ENCODE measurements at places on chromosomes 12 and 14.

DNA sequence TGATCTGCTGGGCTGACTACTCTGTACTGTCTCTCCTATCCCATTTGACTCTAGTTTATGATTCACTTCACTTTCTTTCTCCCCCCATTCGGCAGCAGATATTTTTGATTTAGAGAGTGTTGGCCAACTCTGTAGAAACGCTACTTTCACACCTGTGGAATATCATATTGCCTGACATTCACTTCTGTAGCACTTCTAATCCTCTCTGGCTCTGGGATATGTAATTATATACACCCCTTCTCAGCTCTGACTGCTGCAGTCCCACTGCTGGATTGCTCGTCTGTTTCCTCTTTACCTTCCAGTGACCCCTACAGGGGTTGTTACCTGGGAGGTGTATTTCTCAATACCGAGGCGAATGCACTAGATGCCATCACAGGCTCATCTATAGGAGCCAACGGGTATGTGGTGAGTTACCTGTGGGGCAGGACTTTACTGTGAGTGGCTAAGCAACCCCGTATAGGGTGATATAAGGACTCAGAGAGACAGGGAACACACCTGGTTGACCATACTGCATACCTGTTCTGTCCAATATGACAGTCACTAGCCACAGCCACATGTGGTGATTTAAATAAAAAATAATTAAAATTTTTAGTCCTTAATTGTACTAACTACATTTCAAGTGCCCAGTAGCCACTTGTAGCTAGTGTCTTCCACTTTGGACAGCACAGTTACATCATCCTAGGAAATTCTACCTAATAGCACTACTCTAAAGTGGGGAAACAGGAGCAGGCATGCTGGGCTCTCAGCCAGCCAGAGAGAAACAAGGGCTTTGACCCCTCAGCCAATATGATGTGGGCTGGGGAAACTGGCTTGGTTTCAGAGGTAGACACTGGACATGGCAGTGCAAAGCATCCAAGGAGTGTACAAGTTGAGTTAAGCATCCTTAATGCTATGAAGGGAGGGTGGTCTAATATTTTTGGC is 95.0 kb downstream of the C12orf75 start:
- DNase-seq, result no peak

DNA sequence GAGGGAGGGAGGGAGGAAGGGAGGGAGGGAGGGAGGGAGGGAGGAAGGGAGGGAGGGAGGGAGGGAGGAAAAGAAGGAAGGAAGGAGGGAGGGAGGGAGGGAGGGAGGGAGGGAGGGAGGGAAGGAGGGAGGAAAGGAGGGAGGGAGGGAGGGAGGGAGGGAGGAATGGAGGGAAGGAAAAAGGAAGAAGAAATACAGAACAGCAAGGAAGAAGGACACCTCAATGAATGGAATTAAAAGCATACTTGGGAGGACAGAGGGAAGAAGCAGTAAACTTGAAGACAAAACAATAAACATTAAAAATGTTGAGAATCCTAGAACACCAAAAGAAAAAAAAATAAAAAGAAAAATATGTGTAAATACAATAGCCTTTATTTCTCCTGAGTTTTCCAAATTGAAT is 6.2 kb downstream of the OR4Q2 start:
- no peak for DNase-seq

GRCh38 chr12:103198499-103198898 is 241.0 kb downstream of the ASCL1 start:
- no peak for DNase-seq

- no peak for DNase-seq
Measured at GRCh38 chr14:36067428-36068187, 108.9 kb downstream of the PTCSC3 start.

GRCh38 chr12:111434680-111435338 is 29.1 kb downstream of the SH2B3 start:
- no peak for DNase-seq

- DNase-seq, result no peak
Measured at GRCh38 chr12:10210225-10210624, 2.5 kb upstream of the GABARAPL1 start.

DNA sequence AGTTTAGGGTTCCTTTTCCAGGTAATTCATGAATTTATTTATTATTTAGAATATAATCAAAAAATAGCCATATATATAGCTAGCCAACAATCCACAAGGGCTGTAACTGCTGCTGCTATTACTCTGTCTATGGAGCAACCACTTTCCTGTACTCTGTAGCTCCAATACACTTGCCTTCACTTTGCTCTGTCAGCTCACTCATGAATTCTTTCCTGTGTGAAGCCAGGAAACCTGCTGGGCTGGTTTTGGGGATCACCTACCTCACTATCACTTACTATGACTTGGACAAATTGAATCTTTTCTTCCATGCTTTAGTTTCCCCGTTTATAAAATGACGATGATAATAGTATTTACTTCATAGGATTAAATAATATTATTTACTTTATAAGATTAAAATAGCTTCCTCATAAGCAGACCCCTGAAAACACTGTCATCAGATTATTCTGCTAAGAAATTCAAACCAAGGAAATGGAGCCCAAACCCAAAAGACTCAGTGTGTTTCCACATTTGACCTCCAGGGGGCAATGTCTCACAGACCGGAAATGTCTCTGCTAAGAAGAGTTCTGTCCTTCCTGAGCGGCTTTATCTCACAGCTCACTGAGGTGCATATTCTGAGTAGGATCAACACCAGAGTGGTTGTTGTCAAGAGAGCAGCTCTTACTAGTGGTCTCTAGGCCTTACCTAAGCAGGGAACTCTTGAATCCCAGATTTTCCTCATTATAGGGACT is 457.1 kb downstream of the DAD1 start:
- no peak for DNase-seq

GRCh38 chr14:72738161-72738611 is 155.7 kb downstream of the DPF3 start:
- DNase-seq, result no peak

- no peak for DNase-seq
Measured at GRCh38 chr14:50521912-50522341, 10.4 kb downstream of the MAP4K5 start.

GRCh38 chr12:113800201-113800600 is 165.9 kb downstream of the RBM19 start:
- no peak for DNase-seq

DNA sequence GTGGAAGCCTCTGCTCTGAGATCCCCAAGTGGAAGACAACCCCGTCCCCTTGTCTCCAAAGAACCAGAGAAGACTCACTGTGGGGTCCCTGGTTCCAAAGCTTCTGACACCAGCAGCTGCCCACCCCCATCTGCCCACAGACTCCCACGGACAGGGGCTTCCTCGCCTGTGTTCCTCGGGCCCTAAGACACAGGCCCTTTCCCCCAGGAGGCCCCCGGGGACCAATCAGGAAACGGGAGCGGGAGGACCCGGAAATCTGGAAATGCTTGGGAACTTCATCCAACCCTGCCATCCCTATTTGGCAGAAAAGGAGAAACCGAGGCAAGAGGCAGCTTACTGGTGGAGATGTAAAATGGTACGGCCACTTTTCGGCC is 113.1 kb downstream of the NCOR2 start:
- DNase-seq, result no peak
